NCI-H524 treated with DMSO at 0.1 percent for 48 hours (cell line): ENCODE measurements at places on chromosomes 3 and 15.
A peak's percentile ranks its signal among the peaks of the same experiment; 100 is the strongest.

DNA sequence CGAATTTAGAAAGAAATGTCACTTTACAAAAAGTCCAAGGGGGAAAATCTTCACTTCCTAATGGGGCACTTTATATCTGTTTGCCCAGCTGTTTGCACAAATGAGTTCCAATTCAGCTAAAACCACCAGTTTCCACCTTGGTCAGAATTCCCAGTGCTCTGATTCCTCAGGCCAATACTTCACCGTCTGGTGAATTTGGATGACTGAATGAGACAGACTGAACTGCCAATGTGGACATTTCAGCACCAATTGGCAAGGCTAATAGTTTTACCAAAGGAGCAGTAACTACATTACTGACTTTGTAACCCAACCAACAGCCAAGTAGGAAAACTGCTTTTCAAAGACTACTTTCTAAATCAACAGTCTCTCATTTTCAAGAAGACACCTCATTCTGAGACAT is 51.8 kb downstream of the ABI3BP start:
- no peak for DNase-seq

GRCh38 chr15:86483936-86484335 is 404.3 kb downstream of the AGBL1 start:
- no peak for DNase-seq

DNA sequence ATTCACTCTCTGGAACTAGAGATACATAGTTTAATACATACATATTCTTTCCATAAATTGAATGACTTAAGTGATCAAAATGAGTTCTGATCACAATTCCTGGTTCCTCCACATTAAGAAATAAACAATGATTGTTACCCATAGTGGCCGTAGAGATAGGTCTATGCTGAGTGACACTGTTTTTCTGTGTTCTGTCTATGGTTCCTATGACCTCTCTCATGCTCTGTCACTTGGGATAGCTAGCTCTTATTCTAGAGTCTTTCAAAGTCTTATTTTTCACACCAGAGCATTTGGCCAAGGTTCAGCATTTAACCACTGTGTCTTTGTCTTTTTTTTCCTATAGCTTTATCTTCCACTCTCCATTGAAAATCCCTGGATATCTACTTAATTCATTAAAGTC is 132.4 kb downstream of the GOLGA6L6 start:
- no peak for DNase-seq

GRCh38 chr15:59616379-59616778 is 4.8 kb downstream of the GCNT3 start:
- DNase-seq: no peak

- DNase-seq: no peak
Measured at GRCh38 chr3:78979028-78979427, 788.8 kb downstream of the ROBO1 start.

GRCh38 chr15:99550077-99550476 is 15.7 kb upstream of the MEF2A start:
- DNase-seq: no peak

GRCh38 chr15:64426845-64427465 is 33.4 kb upstream of the ZNF609 start:
- peak; percentile 7 for DNase-seq

DNA sequence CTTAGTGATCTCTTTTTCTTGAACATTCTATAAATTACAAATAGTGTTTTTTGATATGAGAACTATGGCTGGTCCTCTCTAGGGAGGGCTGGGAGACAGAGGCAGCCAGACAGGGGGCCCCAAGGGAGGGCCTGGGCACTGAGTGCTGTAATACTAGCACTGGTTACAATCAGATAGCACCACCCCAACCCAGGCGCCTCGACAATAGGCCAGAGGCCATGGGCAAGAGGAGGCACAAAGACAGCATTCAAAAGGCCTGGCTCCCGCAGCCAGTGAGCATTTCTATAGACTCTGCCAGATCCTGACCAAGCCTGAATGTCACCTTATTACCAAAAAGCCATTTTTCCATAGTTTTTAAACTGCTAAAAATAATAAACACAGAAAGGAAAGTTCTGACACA is 158.5 kb downstream of the THRB start:
- no peak for DNase-seq

- no peak for DNase-seq
Measured at GRCh38 chr15:97517737-97518136, 442.8 kb upstream of the ARRDC4 start.

DNA sequence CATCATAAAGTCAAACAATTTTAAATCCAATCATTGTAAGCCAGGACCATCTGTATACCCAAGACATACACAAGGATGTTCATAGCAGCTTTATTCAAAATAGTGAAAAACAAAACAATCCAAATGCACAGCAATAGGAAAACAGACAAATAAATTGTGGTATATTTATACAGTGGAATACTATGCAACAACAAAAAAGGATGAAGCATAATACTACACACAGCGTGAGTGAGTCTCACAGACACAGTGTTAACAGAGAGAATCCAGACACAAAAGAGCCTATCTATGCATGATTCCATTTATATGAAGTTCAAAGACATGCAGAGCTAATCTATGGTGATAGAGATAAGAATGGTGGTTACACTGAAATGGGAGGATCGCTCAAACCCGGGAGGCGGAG is 5.6 kb upstream of the MUC20 start:
- DNase-seq: no peak

DNA sequence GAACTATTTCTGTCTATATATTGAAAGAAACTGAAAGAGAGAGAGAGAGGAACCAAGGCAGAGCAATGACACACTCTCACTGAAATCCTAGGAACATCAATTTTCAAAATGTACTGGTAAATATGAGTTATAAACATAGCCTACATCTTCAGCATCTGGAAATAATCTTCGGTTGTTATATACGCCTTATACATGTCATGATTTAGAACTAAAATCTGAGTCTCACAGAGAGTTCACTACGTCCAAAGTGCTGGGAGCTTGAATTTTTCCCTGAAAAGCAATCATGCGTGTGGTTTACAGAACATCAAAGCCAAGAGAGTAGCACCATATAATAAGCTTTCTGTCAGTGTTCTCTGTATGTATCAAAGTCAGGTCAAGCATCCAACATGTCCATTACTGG is 420.0 kb upstream of the CBLB start:
- DNase-seq: no peak

- DNase-seq: no peak
Measured at GRCh38 chr3:111726788-111727305, 131.7 kb upstream of the ZBED2 start.

- DNase-seq: no peak
Measured at GRCh38 chr15:55226127-55226526, 29.4 kb upstream of the RSL24D1 start.

GRCh38 chr3:150998996-150999395 is 26.5 kb upstream of the CLRN1 start:
- no peak for DNase-seq

GRCh38 chr3:51591231-51591630 is 52.7 kb downstream of the RAD54L2 start:
- DNase-seq: no peak

DNA sequence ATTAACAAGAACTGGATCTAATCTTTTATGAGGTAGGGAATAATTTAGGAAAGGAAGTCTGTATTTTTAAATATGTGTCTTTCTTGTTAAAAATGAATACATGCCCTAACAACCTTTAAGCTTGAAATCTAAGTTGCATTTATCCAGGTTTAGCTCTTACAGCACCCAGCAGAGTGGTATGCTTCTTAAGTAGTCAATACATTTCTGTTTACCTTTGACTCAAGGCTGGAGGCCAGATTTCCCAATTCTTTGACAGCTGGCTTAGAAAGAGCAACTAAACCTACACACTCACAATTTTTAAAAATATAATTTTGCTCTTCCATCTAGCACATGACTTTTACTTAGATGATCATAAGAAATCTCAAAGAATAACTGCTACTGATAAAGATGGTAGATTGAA is 148.9 kb downstream of the DPH6 start:
- DNase-seq: no peak

DNA sequence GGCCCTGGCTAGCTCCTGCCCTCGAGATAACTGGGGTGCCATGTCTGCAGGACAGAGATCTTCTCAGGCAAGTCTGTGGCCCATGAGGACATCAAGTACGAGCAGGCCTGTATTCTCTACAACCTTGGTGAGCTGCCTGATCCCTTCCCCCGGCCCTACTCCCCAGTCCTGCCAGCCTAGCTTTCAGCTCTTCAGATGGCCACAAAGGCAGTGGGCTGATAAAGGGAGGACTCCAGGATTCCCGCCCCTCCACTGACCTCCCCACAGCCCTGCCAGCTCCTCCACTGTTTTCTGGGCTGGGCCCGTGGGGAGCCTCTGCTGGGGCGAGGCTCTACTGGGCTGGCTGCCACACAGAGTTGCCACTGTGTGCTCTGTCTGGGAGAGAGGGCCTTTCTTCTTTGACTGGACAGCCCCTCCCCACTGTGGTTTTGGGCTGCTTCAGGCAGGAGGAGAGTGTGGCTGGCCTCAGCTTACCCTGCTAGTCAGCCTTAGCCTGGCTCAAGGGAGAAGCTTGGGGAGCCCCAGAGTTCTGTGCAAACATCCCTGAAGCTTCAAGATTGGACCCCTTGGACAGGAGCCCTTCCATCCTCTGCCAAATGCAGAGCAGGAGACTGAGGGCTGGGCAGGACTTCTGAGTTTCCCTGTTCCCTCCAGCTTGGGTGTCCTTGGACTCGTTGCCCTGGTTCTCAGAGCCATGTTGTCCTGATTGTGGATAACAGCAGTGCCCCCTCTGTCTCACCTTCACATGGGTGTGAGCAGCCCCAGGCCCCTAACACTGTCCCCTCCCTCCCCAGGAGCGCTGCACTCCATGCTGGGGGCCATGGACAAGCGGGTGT is 24.4 kb downstream of the PTPN23 start:
- no peak for DNase-seq

GRCh38 chr15:84034578-84035398 is 200.8 kb upstream of the GOLGA6L4 start:
- DNase-seq: no peak

GRCh38 chr3:38545550-38545949 is 49.4 kb downstream of the EXOG start:
- no peak for DNase-seq

DNA sequence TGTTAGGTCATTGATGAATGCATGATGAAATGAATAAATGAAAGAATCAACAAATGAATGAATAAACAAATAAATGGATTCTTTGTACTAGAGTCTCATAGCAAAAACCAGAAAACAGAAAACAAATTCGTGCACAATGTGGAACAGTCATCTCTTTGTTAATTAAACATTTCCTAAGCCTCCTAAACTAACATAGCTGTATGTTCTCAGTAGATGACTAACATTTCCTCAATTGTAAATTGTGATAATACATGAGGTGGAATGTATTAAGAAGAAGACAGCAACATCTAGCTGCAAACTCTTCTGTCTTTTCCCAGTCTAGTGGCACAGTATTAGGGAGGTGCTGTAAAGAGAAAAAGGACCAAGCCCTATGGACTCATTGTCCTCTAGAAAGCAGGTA is 1021.0 kb downstream of the MCTP2 start:
- no peak for DNase-seq

GRCh38 chr3:111336511-111336910 is 205.5 kb upstream of the CD96 start:
- no peak for DNase-seq

GRCh38 chr3:105473521-105474223 is 107.0 kb downstream of the ALCAM start:
- DNase-seq: no peak

DNA sequence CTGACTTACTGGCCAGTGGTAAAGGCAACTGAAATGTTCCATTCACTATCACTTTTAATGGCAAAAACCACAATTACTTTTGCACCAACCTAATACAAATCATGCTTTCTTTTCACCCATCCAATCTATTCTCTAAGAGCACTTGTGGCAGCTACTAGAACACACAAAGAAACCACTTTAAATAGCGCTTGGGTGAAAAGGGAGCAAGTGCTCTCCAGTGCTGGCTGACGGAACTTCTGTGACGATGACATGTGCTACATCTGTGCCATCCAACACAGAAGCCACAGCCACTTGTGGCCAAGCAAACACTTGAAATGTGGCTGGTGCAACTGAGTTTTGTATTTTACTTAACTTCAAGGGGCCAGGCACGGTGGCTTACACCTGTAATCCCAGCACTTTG is 18.9 kb downstream of the SH3BP5 start:
- no peak for DNase-seq

GRCh38 chr15:60376677-60377095 is 21.1 kb downstream of the ANXA2 start:
- no peak for DNase-seq

- DNase-seq: no peak
Measured at GRCh38 chr3:98449606-98450193, 13.3 kb upstream of the OR5K1 start.

- no peak for DNase-seq
Measured at GRCh38 chr3:51330046-51330445, 55.0 kb upstream of the MANF start.
